RWPE2 (cell line): ENCODE measurements at places on chromosomes 1 and 21.

- H3K36me3 ChIP-seq: no peaks in the 10 kb centered on the region
- no peak overlapping the region for H3K27ac ChIP-seq
- no peaks in the 10 kb centered on the region for H3K4me1 ChIP-seq
- DNase-seq: no peak
- no peaks in the 10 kb centered on the region for H3K27me3 ChIP-seq
These were observed 459.7 kb upstream of the ZP4 start for GRCh38 chr1:238350471-238350870.

- H3K4me3 ChIP-seq: peak overlapping the region; percentile 79
- H3K27me3 ChIP-seq: no peaks in the 10 kb centered on the region
- H3K27ac ChIP-seq: peak overlapping the region; percentile 98
- peaks cover 95% of the 10 kb centered on the region for H3K36me3 ChIP-seq
- peak; percentile 99 for DNase-seq
These were observed 5.1 kb downstream of the ZC3H12A start for GRCh38 chr1:37479255-37480124.

GRCh38 chr1:235907897-235908240 is 41.2 kb upstream of the LYST start:
- no peaks in the 10 kb centered on the region for H3K36me3 ChIP-seq
- no peak overlapping the region for H3K4me3 ChIP-seq
- H3K4me1 ChIP-seq: peaks cover 40% of the 10 kb centered on the region
- peak overlapping the region; percentile 92 for H3K27ac ChIP-seq
- DNase-seq: no peak

- no peaks in the 10 kb centered on the region for H3K36me3 ChIP-seq
- DNase-seq: peak; percentile 50
- H3K27ac ChIP-seq: peak overlapping the region; percentile 31
- peaks cover 7% of the 10 kb centered on the region for H3K4me1 ChIP-seq
These were observed 50.2 kb downstream of the PRDX6 start for GRCh38 chr1:173527151-173527826.

DNA sequence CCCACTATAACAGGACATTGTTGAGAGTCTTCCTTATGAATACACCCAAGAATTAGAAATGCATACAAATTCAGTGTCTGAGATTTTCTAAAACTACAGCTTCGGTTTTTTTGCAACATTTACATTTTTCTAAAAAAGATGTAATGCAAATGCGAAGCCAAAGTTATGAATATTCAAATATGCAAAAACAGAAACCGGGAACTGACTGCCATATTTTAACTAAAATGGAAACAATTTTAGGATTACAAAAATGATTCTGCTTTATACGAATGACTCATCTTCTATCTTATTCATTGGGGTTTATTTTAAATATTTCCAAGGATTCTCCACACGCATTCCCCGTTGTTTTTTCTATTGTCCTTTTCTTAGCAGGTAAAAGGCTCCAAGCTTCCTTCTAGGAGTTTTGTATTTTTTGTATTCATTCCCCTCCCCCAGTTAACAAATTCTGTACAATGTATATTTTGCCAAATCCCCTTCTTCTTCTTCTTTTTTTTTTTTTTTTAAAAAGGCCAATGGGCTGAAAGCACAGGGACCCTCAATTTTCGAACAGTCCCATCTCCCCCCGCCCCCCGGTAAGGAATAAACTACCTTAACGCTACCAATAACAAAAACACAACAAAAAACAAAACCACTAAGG is 1.0 kb downstream of the ARPC5 start:
- H3K4me3 ChIP-seq: peak overlapping the region; percentile 64
- H3K27me3 ChIP-seq: no peaks in the 10 kb centered on the region
- DNase-seq: no peak
- peak overlapping the region; percentile 79 for H3K27ac ChIP-seq
- peaks cover 37% of the 10 kb centered on the region for H3K36me3 ChIP-seq

- no peak overlapping the region for H3K27ac ChIP-seq
- H3K4me3 ChIP-seq: no peak overlapping the region
- H3K36me3 ChIP-seq: no peaks in the 10 kb centered on the region
- no peaks in the 10 kb centered on the region for H3K27me3 ChIP-seq
- no peak for DNase-seq
These were observed 48.0 kb downstream of the EDN2 start for GRCh38 chr1:41436281-41437010.

- no peaks in the 10 kb centered on the region for H3K27me3 ChIP-seq
- H3K4me3 ChIP-seq: no peak overlapping the region
- peaks cover 16% of the 10 kb centered on the region for H3K4me1 ChIP-seq
- DNase-seq: no peak
These were observed 24.2 kb downstream of the RSPH1 start for GRCh38 chr21:42471716-42472330.

DNA sequence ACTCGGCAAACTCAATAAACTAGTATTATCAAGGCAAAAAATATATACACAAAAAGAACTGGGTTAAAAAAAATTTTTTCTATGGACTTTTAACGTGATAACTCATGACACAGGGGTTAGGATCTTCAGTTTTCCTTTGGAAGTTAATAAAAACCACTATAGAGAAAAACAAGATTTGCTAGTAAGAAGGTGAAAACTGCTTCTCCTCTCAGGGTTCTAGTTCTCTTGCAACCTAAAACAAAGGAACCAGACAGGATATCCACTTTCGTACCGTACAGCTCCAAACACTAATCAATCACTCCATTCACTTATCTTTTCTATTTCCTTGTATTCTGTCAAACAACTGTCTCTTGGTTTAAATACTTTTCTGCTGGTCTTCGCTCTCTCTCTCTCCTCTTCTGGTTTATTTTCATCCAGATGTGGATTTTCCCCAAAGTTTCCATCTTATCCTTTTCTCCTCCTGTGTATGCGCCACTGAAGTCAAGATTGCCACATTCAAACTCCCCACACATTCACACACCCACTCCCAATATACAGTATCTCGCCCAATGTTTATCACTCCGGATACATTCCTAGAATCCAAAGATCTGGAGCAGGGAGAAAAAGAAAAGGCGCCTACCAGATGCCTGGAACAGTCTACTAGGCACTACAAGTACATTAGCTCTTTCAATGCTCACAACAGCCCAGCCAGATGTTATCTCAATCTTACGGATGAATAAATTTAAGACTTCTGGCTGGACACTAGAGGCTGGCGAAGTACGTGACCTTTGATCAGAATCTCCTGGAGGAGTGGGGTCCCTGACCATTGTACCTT is 775 bp upstream of the PRPF38B start:
- peaks cover 29% of the 10 kb centered on the region for H3K36me3 ChIP-seq
- peak overlapping the region; percentile 83 for H3K27ac ChIP-seq
- H3K27me3 ChIP-seq: no peaks in the 10 kb centered on the region
- H3K4me3 ChIP-seq: peak overlapping the region; percentile 91
- no peak for DNase-seq
- H3K4me1 ChIP-seq: peaks cover 11% of the 10 kb centered on the region

GRCh38 chr1:203362720-203363025 is 11.8 kb upstream of the FMOD start:
- no peak overlapping the region for H3K4me3 ChIP-seq
- DNase-seq: no peak
- H3K27ac ChIP-seq: no peak overlapping the region
- no peaks in the 10 kb centered on the region for H3K36me3 ChIP-seq

DNA sequence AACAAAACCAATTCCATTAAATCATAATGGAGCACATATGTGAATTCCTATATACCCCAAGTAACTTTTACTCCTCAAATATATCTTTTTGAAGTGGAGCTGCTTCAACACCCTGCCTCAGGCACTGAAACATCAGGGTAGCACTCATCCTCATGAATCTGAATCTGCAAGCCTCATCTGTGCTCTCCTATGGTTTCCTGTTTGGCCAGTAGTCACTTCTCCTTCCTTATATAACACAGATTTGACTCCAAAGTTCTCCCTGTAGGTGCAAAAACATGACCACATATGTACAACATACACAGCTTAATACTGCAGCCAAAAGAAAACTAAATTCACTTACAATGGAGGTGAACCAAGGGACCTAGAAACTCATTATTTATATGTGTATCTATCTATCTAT is 7.2 kb downstream of the TRIT1 start:
- DNase-seq: no peak
- no peak overlapping the region for H3K4me3 ChIP-seq
- H3K27ac ChIP-seq: no peak overlapping the region
- peaks cover 32% of the 10 kb centered on the region for H3K36me3 ChIP-seq

- no peaks in the 10 kb centered on the region for H3K36me3 ChIP-seq
- no peak for DNase-seq
- H3K27me3 ChIP-seq: no peaks in the 10 kb centered on the region
- H3K4me3 ChIP-seq: no peak overlapping the region
- peaks cover 4% of the 10 kb centered on the region for H3K4me1 ChIP-seq
- H3K27ac ChIP-seq: no peak overlapping the region
These were observed 69.6 kb upstream of the GJB5 start for GRCh38 chr1:34685225-34685624.

DNA sequence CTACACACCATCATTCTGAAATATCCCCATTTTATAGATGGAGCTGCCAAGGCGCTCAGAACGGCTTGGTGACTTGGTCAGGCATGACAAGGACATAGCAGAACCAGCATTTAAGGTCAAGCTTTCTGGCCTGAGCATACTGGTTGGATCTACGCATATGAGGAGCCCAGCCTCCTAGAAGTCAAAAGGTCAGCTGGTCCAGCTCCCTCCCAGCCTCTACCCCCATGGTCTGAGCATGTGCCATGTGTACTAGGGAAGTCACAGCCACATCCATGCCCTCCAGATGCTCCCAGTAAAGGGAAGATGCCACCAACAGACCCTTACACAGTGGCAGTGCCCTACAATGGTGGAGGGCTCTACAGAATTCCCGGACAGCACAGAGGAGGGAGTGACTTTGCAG is 96.7 kb downstream of the EPHB2 start:
- peaks cover 24% of the 10 kb centered on the region for H3K4me1 ChIP-seq
- no peak for DNase-seq
- H3K27ac ChIP-seq: no peak overlapping the region
- H3K36me3 ChIP-seq: no peaks in the 10 kb centered on the region
- no peak overlapping the region for H3K4me3 ChIP-seq
- no peaks in the 10 kb centered on the region for H3K27me3 ChIP-seq

DNA sequence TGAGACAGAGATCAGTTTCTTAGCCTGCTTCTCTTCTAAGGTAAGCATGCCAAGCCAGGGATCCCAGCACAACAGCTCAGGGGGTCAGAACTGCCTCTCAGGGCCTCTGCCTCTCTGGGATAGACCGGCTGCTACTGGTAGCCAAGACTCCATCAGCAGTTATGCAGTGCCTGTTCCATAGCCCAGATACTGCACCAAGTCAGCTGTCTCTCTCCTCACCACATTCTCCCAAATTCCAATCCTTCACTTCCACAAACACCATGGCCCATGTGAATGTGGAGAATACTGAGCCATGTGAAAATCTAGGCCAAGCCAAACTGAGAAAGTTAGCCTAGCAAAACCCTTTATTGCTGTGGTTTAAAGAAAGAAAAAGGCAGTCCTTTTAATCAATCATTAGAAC is 37.5 kb downstream of the CDC42BPA start:
- H3K4me1 ChIP-seq: no peaks in the 10 kb centered on the region
- no peak overlapping the region for H3K4me3 ChIP-seq
- H3K27me3 ChIP-seq: no peaks in the 10 kb centered on the region
- DNase-seq: no peak
- no peaks in the 10 kb centered on the region for H3K36me3 ChIP-seq

DNA sequence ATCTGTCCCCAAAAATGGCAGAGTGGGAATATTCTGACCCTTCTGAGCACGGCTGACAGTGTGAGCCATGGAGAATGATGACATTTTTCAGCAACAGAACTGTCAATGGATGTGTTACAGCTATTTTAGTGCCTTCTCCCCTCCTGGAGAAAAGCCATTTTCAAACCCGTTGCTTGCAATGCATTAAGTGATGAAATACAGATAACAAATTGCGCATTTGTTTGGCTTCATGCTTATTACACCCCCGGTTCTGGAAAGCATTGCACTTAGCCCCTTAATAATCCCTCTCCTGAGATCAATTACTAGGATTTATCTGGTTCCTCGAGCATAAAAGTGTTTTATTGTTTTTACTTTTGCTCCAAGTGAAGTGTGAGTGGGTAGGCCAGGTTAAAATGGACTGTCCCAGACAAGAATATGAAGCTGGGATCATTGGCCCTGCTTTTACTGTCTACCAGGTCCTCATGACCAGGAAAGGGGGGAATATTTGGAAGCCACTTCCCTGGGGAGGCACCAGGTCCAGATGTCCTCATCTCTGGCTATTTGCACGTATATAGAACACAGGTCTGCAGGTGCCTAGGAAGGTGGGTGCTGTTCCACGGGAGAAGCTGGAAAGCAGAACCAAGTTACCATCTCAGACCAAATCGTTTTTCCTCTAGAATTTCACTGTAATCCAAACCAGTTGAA is 37.5 kb upstream of the HHAT start:
- no peak for DNase-seq
- H3K27ac ChIP-seq: no peak overlapping the region
- H3K27me3 ChIP-seq: no peaks in the 10 kb centered on the region
- H3K4me3 ChIP-seq: no peak overlapping the region

- no peak overlapping the region for H3K4me3 ChIP-seq
- no peaks in the 10 kb centered on the region for H3K4me1 ChIP-seq
- DNase-seq: no peak
- H3K27ac ChIP-seq: no peak overlapping the region
- peaks cover 85% of the 10 kb centered on the region for H3K36me3 ChIP-seq
These were observed 4.7 kb downstream of the POGK start for GRCh38 chr1:166843769-166844596.

GRCh38 chr1:217674028-217674729 is 43.0 kb downstream of the SPATA17 start:
- no peak for DNase-seq
- H3K27me3 ChIP-seq: no peaks in the 10 kb centered on the region
- H3K27ac ChIP-seq: no peak overlapping the region
- no peaks in the 10 kb centered on the region for H3K4me1 ChIP-seq
- no peak overlapping the region for H3K4me3 ChIP-seq

DNA sequence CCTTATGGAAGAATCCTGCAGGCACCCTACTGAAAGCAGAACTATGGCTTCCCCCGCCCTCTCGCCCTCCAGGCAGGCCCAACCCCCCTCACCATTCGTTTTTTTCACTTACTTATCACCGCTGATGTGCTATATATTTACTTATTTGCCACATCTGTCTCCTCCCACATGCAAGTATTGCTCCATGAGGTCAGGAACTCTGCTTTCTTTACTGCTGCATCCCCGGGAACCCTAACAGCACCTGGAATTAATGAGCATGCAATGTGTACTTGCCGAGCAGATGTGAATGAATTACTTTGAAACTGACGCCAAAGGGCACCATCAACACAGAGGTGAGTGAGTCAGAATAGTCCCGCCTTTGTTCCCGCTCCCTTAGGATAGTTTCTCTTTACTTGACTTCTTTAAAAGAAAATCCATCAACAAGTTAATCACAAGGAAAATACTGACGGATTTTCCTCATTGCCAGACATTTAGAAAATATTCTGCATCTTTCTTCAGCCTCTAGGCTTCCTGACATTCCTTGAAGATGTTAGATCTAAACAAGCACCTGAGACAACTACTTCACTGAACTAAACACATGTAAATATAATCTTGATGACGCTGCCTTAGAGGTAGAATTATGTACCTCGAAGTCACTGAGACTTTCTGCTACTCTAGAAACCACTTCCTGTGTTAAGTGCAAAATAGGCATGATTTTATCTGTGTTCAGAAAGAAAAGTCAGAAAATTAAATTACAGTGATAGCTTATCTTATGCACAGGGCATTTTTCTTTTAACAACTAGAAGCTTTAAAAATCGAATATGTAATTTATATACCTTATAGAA is 17.5 kb upstream of the RAB4A start:
- H3K4me3 ChIP-seq: no peak overlapping the region
- H3K36me3 ChIP-seq: no peaks in the 10 kb centered on the region
- no peaks in the 10 kb centered on the region for H3K27me3 ChIP-seq
- H3K27ac ChIP-seq: peak overlapping the region; percentile 19
